ENCODE measurements at places on chromosomes 12 and 14. TPM values are rescaled to one million over a fixed set of nuclear protein-coding genes. Genes with fewer than 3 reads are reported as not detected.

The SMIM41 gene
- not detected for total RNA-seq

The FOXA1 gene
- 2.6 TPM for total RNA-seq

The HAL gene
- not detected for total RNA-seq

DNA sequence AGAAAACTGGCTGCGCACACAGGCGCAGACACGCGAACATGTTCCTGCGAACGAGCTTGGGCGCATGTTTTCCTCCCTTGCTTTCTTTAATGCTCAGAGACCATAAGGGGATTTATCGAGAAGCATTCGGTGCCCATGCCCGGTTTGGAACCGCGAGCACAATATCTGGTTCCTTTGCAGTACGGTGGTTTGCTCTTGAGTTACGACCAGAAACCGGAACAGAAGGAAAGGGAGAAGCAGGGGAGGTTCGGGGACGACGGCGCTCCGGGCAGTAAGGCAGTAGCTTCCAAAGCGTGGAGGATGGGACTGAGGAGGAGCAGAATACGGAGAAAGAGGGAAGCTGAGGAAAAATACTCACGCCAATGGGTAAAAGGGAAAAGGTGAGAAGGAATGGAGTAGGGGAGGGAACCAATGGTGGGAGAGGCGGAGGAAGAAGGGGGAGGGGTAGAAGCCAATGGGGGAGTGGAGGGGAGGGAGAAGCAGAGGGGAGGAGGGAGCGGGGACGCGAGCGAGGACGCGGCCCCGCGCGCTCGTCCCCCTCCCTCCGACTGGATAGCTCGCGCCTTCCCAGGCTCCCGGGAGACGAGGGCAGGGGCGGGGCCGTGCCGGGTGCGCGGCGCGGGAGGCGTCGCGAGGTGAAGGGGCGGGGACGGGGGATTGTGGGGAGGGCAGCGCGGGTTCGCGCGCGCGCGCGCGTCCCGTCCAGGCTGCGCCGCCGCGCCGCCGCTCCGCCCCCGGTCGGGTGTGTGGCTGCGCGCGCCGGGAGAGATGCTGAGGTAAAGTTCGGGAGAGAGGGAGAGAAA lies 625 bp upstream of the ARHGAP5 start:
- peak; percentile 97 for DNase-seq

DNA sequence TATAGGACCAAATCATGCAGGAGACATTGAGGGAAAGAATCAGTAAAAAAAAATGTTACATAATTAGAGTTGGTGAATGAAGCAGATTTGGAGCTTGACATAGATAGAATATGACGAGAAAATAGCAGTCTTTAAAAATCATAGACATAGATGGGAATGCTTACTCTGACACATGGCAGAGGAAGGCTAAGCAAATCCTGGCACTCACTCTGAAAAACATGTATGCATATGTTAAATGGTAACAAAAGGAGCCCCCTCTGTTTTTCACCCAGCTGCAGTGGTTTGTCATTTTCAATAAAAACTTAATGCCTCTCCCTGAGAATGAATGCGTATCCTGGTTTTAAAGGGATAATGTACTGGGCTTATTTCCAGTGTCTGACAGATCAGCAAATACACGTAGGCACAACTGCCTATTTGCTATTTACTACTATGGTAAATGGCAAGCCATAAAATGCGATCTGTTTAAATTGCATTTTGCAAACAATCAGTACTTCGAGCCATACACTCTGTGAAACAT lies 561.2 kb upstream of the SEL1L start:
- no peak for DNase-seq

- DNase-seq: no peak
Observed at GRCh38 chr12:37666069-37666781, 650.3 kb upstream of the ALG10B start.

GRCh38 chr12:42382013-42382696 lies 56.2 kb downstream of the PPHLN1 start:
- DNase-seq: no peak

- no peak for DNase-seq
Observed at GRCh38 chr12:93636708-93637107, 40.5 kb upstream of the CRADD start.

DNA sequence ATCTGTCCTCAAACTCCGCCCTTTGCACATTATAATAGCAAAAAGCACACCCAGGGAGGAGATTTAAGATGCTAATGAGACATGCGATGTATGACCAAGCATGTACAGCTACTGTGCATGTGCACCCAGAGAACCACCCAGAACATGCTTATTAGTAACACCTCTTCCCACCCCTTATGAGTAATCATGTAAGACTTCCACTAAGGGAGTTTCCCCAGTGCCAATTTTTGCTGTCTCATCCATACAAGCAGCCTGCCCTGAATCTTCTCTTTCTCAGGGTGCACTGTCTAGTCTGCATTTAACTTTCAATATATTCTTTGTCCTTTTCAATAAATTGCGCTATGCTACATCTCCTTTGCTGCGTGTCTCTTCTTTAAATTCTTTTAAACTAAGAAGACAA lies 830.0 kb upstream of the NOVA1 start:
- no peak for DNase-seq

Measured in myocyte (in vitro differentiated cells).